ENCODE measurements at places on chromosomes 4 and X.

GRCh38 chr4:138076561-138076960 lies 165.6 kb downstream of the SLC7A11 start:
- DNase-seq: no peak

DNA sequence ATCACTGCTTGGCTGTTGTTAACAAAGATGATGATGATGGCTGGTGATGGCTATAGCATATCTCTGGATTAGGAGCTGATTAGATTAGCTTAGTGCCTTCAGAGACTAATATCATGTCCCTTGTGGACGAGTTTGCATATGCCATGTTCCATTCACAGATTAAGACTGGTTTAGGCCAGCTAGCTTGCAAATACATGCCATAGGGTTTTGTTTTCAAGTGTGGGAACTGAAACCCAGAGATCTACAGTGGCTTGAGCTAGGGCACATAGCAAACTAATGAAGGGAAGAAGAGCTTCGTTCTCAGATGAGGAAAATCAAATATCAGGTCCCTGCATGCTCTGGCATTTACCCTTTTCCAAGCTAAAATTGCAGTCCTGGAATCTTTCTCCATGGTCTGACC lies 492.3 kb downstream of the MAGEE1 start:
- DNase-seq: no peak

DNA sequence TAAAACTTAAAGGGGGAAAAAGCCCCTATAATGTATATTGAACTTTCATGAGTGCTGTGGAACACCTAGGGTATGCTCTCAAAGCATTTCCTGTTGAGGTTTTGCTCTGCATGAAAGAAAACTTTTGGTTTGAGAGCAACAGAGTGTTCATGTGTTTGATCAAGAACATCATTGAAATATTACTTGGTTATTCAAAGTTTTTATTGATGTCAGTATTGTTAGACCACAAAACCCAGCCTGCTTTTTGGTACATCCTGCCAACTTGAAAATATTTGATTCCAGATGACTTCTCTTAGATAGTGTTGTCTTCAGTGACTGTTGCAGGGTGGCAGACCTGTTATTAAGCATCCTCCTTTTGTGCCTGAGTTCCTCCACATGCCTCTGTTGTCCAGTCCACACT lies 68.0 kb downstream of the N4BP2 start:
- DNase-seq: no peak

DNA sequence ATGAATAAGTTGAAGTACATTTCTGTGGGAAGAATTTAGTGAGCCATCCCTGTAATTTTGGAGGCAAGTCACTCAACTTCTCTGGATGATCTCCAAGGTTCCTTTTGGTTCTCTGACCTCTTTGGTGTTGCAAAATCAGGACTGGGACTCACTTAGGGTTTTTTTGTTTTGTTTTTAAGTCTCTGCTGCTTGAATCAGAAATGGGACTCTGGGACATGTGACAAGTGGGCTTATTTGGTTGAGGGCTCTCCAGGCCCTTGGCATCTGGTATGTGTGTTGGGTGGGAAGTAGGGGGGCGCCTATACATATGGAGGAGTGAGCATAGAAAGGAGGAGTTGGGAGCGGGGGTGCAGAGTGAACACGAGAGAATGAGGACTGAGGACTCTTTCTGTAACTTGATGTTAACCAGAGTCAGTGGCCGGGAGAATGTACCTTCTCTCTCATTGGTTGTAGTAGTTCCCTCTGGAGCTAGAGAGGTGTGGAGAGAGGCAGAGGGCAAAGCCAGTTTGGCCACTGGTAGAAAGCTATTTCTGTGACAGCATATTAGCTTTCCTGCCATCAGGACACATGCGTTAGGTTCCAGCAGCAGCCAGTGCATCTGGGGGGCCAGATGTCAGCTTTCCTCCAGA lies 1.9 kb downstream of the ARHGAP10 start:
- no peak for DNase-seq

- DNase-seq: no peak
Measured at GRCh38 chr4:5890063-5890727, 2.7 kb downstream of the CRMP1 start.

- no peak for DNase-seq
Measured at GRCh38 chrX:138788771-138789170, 77.3 kb upstream of the FGF13 start.

- no peak for DNase-seq
Measured at GRCh38 chr4:147128787-147129186, 183.1 kb upstream of the TTC29 start.

GRCh38 chr4:52979020-52979419 lies 116.9 kb downstream of the RASL11B start:
- no peak for DNase-seq

DNA sequence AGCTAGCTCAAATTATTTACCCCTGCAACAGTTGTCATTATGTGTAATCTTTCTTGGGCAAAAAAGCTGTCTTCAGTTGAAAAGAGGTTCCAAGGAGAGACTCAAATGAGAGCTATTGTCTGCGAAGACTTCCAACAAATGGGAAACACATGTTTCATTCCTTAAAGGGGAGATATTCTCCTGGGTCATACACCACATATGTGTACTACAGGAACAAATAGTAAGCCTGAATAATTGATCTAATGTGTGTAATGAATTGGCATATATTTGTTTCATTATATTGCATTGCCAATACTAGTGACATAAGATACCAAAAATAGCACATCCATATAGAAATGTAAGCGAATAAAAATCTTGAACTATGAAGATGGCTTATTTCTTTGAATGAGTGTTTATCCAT lies 950.9 kb upstream of the NDST4 start:
- DNase-seq: no peak

GRCh38 chr4:16461362-16461761 lies 235.1 kb upstream of the TAPT1 start:
- DNase-seq: no peak

GRCh38 chr4:932713-933070 lies 432 bp downstream of the TMEM175 start:
- no peak for DNase-seq

DNA sequence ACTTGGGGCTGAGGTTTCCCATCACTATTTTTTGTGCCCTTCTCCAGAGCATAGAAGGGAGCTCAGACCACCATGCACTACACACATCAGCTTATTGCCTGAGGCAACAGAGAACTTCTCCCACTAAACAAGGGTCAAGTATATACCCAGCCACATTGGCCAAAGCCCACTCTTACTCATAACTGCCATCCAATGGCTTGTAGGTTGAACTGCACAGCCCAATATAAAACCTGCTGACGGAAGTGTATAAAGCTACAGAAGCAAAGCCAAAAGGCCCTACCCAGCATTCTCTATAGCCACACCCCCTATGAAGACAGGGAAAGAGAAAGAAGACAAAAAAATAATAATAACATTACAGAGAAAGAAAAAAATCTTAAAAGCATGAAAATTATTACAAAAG lies 139.7 kb downstream of the LRBA start:
- DNase-seq: no peak

DNA sequence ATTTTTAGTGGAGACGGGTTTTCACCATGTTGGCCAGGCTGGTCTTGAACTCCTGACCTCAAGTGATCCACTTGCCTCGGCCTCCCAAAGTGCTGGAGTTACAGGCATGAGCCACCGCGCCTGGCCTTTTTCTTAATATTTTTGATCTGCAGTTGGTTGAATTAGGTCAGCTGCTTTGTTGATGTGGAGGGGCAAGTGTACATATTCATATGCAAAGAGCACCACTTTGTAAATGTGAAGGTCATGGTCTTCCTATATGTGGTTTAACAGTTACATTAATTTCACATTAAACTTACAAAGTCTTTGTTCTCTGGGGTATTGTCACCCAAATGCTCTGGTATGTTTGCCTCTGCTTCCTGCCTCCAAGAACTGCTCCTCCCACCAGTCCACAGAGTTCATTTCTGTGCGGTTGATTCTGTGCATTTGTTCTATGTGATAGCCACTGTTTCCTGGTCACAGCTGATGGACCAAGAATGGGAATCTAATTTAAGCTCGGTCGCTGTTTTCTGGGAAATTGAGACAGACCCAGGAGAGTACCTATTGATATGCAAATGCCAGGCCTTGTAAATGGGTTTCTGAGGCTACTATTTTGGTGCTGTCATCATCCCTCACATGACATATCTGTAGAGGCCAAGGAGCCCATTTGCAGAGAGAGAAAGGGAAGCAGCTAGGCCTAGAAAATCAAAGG lies 26.9 kb upstream of the HPSE start:
- DNase-seq: no peak

DNA sequence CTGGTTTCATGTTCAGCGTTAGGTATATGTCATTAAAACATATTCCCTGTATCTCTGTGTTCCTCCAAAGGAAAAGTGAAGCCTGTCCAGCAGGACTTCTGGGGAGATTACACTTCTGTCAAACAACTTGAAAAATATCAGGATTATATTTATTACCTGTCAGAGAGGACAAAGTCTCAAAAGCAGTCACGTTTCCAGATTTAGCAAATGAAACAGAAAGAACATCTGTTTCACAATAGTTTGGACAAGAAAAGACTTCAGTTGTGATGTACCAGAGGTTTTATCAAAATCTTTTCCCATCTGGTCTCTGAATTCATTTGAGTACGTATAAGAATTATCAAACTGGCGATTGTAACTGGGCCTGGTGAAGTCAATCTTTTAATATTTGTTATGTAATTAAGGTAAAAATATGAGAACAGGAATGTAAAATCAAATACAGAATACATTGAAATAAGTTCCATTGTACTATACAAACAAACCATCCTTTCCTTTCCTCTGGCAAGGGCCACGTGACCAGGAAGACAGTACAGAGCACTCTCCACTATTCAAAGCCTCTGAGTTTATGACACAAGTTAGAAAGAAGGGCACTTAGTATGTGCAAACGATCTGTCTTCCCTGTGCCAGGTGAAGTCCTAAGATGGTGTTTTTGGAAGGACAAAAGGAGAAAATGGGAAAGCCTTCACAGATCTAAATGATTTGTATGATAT lies 3.2 kb downstream of the CASP3 start:
- no peak for DNase-seq

GRCh38 chr4:146514651-146515357 lies 6.9 kb downstream of the SLC10A7 start:
- no peak for DNase-seq

DNA sequence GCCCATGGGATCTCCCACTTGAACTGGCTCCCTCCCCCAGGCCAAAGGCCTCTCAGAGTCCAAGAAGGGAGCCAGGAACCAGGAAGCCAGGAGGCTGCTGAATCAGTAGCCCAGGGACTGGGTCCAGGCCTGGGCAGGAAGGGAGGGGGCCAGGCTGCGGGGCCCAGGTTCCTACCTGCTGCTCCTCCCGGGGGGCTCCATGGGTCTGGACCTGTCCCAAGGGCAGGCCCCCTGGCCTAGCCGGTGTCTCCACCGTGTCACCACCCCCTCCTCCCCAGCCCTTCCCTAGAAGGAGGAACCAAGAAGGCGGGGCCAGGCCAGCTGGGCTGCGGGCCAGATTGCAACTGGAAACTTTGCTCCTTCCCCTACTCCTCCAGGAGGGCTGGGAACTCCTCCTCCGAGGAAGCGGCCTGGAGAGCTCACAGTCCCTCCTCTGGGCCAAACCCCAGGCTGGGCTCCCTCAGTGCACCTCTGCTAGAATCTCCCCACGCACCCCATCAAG lies at the start of gene IQSEC2:
Gene IQSEC2, minus strand, starts transcription at position 264 of the 502 bp plus-strand sequence.
- no peak for DNase-seq

DNA sequence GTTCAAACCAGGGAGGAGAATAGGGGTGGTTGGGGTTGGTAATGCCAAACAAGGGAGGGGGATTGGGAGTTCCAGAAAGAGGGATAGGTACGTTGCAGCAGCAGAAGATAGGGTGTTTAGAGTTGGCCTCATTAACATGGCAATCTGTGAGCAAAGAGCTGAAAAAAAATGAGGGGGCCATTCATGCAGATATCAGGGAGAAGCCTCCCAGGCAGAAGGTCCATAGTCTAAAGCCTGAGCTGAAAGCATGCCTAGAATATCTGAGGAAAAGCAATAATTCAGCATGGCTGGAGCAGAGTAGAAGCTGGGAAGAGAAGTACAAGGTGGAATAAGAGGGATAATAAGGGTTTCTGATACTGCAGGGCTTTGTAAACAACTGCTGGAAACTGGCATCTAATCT lies 550.9 kb upstream of the LCORL start:
- no peak for DNase-seq

- no peak for DNase-seq
Measured at GRCh38 chr4:36402008-36402758, 120.8 kb downstream of the DTHD1 start.

DNA sequence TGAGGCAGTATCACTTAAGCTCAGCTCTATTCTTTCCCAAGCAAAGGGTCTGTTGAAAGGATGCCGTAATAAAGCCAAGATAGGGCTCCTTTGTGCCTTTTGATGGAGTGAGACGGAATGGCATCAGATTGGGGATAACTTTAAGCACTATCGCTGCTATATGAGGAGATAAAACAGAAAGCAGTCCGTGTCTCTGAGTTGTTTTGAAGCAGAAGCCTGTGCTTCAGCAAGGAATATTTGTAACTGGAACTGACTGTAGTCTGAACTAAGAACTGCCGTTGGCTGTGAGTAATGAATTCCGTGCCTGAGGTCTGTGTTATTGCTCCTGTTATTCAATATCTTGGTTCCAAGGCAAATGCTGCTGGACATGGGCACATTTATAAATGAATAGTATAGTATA lies 297.4 kb downstream of the ANKRD50 start:
- no peak for DNase-seq

GRCh38 chr4:19455196-19455595 lies 796.5 kb upstream of the SLIT2 start:
- no peak for DNase-seq

GRCh38 chr4:109368661-109369060 lies 65.0 kb upstream of the SEC24B start:
- no peak for DNase-seq

- no peak for DNase-seq
Measured at GRCh38 chr4:17619416-17620105, 5.1 kb downstream of the MED28 start.

- no peak for DNase-seq
Measured at GRCh38 chr4:106996490-106996889, 39.6 kb downstream of the DKK2 start.

DNA sequence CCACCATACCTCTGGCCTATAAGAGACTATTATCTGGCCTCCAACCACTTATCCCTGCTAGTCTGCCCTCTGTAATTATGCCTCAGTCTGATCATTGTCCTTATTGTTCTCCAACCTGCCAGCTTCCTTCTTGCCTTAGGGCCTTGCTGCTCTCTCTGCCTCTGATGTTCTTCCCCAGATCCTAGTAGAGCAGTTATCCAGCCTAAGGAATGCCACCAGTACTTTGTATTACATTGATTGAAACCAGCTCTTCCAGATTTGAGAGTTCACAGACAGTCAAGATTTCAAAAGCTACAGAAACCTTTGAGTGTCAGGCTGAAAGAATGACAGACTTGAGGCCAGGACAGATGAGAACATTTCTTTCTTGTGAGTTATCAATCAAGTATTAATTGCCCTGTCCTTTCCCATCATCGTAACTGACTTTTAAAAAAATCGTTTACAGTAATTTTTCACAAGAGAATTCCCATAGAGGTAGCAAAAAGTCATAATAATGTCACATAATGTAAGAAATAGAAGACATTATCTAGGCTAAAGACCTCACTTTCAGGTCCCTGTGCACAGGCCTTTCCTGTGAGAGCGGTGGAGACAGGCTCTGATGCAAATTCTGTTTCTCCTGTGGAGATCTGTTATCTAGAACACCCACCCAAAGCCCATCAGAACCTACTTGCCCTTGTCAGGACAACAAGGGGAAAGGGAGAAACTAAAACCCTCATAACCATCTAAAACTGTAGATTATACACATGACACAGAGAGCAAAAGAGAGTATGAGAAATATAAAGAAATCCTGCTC lies 64.1 kb upstream of the GUCY1A1 start:
- no peak for DNase-seq
